ENCODE measurements at places on chromosomes 2 and 18.
A peak's percentile ranks its signal among the peaks of the same experiment; 100 is the strongest.

DNA sequence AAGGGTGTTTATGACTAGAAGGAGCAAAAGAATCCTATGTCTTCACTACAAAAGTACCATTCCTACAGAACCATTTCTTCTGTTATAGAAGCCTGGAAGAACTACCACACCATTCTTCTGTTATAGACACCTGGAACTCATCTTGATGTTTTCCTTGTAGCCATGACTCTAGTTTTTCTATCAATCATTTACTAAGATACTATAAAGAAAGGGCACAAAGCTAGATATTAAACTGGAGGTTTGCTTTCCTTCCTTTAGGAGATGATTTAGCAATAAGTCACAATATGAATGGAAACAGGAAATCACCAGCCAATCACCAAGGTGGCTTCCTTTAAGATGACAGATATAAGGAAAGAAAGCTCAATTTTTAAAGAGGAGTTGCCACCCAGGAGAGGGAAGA lies 100.3 kb upstream of the NEUROD1 start:
- DNase-seq, result no peak

- DNase-seq, result no peak
Measured at GRCh38 chr18:39946623-39947061, 2008.4 kb upstream of the PIK3C3 start.

GRCh38 chr2:135320465-135321355 lies 210.3 kb downstream of the ZRANB3 start:
- no peak for DNase-seq

DNA sequence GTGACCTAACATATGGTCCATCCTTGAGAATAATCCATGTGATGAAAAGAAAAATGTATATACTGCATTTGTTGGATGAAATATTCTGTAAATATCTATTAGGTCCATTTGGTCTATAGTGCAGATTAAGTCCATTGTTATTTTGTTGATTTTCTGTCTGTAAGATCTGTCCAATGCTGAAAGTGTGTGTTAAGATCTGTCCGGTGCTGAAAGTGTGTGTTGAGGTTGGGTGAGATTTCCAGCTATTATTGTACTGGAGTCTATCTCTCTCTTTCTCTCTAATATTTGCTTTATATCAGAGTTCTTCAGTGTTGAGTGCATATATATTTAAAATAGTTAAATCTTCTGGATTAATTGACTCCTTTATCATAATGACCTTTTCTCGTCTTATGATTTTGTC lies 828.8 kb upstream of the CRIM1 start:
- no peak for DNase-seq

GRCh38 chr18:32208023-32208422 lies 18.2 kb downstream of the MEP1B start:
- DNase-seq, result no peak

DNA sequence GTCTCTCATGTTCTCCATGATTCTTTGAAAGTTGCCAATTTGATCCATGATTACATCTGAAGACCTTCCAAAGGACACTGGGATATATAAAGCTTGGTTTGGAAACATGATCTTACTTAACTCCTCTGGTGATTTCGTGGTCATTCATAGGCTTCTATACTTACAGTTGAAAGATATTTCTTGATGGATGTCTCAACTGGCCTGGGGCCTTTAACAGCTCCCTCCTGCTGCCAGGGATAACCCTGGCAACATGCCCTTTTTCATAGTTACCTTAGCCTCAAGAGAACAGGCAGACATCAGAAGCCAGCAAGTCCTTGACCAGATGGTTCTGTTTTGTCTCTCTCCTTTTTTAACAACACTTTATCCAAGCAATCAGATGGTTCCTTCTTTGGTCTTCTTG lies 23.5 kb upstream of the MFF start:
- DNase-seq, result no peak

DNA sequence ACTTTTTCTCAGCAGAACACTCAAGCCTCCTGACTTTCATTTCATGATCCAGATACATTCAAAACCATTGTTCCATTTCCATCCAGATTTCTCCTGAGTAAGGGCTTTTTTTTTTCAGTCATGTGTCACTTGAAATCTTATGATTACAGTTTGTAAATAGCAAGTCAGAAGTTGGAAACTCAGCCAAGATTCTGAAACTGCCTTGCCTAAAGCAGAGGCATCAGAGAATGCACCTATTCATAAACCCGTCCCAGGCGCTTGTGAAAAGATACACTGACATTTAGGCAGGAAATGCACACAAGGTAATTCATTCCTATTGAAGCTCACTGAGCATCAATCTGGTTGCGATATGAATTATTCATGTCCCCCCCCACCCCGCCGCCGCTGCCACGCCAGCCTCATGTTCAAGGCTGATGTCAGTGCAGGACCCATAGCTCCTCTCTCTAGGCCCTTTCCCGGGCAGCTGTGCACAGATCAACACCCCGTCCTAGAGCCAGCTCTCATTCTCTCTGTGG lies 30.4 kb upstream of the MGAT4A start:
- DNase-seq, result no peak

- no peak for DNase-seq
Measured at GRCh38 chr2:8058652-8059051, 623.2 kb upstream of the ID2 start.

DNA sequence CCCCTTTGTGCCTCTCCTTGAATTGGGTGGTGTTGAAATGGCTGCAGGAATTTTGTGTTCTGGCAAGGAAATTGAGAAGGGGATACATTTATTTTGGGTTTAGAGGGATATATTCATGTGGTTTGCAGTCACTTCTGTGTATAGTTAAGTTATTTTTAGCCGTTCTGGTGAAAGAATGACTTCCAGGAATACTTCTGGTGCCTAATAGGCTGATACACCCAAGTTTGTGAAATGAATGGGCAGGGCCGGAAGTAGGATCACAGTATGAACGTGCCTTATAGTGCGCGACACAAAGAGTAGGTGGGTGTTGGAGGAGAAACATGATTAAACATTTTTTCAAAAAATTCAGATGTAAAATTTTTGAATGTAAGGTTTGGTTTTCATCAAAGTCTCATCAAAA lies 168.6 kb upstream of the ATP5MC3 start:
- DNase-seq, result no peak

- DNase-seq, result no peak
Measured at GRCh38 chr2:218009231-218009630, 6.4 kb upstream of the TNS1 start.

GRCh38 chr2:31675485-31675901 lies 94.8 kb upstream of the SRD5A2 start:
- no peak for DNase-seq

- DNase-seq, result no peak
Measured at GRCh38 chr2:10369269-10370255, 66.9 kb downstream of the HPCAL1 start.

GRCh38 chr2:190804182-190804795 lies 76.3 kb upstream of the GLS start:
- DNase-seq, result no peak

- DNase-seq, result no peak
Measured at GRCh38 chr2:135179689-135180088, 127.6 kb downstream of the RAB3GAP1 start.

- DNase-seq, result no peak
Measured at GRCh38 chr2:106956416-106956815, 70.4 kb upstream of the ST6GAL2 start.

GRCh38 chr2:239143858-239144712 lies 256.7 kb downstream of the HDAC4 start:
- DNase-seq, result peak; percentile 49

GRCh38 chr2:60152226-60152833 lies 401.1 kb downstream of the BCL11A start:
- no peak for DNase-seq

- no peak for DNase-seq
Measured at GRCh38 chr18:66141716-66142115, 390.9 kb downstream of the CDH7 start.

DNA sequence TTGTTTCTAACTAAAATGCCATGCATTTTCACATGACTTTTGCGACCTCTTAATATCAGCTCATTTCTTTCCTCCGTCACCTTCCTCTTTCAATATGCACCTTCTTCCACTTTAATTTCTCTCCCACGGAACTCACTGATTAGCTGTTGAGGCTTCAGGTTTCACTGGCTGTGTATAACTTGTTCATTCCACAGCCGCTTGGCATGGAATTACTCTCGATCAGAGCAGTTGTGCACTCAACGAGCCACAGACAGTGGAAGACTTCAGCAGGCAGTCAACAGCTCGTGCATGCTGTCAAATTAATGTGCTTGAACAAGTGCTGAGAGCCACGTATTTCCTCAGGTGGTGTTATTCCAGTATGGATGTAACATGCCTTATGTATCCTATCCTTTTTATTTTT lies 491.2 kb upstream of the DDX18 start:
- no peak for DNase-seq

DNA sequence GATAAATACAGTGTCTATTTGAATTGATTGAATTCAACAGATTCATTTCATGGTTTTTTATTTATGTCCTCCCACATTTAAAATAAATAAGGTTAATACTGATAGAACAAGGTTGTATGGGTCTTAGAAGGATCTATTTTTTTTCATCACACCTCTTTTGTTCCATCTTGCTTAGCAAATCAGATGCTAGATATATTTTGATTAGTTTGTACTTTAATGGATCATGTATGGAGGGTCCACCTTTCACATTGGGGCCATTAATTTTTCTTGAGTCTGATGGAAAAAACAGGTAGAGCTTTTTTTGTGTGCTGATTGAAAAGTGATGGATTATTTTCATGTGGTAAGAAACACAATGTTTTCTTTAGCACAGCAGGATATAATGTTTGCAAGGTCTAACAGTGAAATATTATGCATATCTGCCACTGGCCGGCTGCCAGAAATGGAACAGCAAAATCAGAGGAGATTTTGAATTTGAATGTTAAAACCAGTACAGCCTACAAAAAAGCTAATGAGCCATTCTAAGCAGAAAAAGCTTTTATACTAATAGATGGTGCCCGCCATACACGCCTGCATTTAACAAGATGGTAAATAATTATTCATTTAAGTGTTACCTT lies 188.1 kb upstream of the ETAA1 start:
- DNase-seq, result no peak

- no peak for DNase-seq
Measured at GRCh38 chr18:13165636-13166423, 52.7 kb upstream of the LDLRAD4 start.

DNA sequence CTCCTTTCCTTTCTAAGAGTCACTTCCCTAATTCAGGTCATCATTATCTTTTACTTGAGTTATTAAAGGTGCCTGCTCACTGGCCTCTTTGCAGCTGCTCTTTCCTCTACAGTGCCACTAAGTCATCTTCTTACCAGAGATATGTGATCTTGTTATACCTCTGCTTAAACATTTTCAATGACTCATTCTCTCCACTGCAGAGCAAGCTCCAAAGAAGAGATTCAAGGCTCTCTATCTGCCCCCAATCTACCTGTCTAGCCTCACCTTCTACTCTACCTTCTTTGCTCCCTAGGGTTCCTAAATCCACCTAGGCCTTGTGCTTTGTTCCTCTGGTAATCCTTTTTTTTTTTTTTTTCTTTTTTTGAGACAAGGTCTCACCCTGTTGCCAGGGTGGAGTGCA lies 3.1 kb downstream of the ARHGEF33 start:
- DNase-seq, result no peak

DNA sequence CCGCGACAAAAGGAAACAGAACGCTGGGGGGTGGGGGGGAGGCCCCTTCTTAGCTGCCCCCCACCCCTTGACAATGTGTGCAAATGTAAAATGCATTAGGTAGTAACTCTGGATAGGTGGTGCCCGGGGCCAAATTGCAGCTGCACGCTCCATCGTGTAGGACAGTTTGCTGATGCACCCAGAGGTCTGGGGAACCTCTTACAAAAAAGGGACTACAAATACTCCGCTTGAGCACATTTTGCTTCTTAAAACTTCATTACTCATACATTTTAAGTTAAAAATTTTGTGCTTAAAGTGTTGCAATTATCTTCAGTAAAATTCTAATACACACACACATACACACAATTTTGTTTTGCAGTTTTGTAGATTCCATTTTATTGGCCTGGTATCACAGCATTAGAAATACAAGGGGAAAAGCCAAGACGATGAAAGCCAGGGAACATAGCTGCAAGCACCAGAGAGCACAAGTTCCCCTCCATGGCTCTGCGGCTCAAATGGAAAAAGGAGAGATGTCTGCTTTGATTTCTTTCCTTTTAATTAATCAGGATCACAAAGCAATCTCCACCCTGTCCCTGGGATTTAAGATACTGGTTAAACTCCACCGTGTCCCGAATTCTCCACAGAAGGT lies 582.1 kb downstream of the ZEB2 start:
- DNase-seq, result no peak

DNA sequence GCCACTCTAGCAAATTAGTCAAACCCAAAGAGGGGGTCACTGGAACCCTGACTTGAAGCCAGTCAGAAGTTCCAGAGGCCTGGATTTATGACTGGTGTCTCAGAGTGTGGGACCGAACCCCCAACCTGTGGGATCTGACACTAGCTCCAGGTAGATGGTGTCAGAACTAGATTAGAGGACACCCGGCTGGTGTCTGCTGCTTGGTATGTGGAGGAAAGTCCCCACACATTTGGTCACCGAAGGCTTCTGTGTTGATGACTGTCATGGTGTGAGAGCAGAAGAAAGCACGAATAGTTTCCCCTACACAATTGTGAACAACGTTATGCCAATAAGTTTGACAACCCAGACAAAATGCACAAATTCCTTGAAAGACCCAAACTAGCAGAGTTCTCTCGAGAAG lies 48.1 kb downstream of the B3GNT2 start:
- DNase-seq, result no peak

DNA sequence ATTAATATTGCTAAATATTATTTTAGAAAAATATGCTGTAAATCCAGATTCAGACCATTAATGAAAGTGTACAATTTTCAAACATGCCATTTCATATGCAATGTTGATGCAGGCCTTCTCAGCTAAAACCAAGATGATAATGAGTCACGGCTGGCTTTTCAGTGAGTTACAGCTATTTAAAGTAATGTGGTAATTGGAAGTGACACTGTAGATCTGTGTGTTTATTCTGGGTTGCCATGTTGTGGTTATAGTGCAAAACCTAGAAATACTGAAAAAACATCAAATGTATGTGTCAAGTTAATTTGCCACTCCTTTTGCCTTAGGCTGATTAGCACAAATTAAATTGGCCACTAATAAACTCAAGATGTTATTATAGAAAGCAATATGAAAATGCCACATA lies 506.6 kb downstream of the ERBB4 start:
- DNase-seq, result no peak

GRCh38 chr2:105615305-105615704 lies 129.4 kb upstream of the NCK2 start:
- DNase-seq, result no peak

- no peak for DNase-seq
Measured at GRCh38 chr2:39154944-39155343, 34.1 kb upstream of the SOS1 start.

- no peak for DNase-seq
Measured at GRCh38 chr2:204948024-204948763, 402.9 kb downstream of the PARD3B start.

- DNase-seq, result no peak
Measured at GRCh38 chr2:70570041-70570661, 16.5 kb upstream of the TGFA start.

Data from D721Med (cell line).